ENCODE measurements at places on chromosomes 3 and 15. TPM values are rescaled to one million over a fixed set of nuclear protein-coding genes. Genes with fewer than 3 reads are reported as not detected.

DNA sequence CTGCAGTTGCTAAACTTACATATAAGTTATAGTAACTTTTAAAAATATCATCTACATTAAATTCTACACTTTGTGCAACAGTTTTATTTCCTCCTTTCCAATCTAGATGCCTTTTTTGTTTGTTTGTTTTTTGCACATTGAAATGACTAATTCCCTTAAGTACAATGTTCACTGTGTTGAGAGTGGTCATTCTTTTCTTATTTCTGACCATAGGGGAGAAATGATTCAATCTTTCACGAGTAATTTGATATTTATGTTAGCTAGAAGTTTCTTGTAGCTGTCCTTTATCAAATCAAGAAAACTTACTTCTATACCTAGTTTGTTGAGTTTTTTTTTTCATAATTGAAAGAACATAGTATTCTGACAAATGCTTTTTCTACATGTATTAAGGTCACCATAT lies 85.0 kb upstream of the CBLB start:
- no peak for DNase-seq

DNA sequence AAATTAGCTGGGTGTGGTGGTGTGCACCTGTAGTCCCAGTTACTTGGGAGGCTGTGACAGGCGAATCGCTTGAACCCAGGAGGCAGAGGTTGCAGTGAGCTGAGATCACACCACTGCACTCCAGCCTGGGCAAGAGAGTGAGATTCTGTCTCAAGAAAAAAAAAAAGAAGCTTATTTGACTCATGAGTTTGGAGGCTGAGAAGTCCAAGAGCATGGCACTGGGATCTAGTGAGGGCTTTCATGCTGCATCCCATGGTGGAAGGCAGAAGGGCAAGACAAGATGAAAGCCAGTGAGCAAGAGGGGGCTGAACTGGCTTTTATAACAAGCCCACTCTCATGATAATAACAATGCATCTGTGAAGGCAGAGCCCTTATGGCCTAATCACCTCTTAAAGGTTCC lies 33.4 kb downstream of the SEC62 start:
- DNase-seq = no peak

DNA sequence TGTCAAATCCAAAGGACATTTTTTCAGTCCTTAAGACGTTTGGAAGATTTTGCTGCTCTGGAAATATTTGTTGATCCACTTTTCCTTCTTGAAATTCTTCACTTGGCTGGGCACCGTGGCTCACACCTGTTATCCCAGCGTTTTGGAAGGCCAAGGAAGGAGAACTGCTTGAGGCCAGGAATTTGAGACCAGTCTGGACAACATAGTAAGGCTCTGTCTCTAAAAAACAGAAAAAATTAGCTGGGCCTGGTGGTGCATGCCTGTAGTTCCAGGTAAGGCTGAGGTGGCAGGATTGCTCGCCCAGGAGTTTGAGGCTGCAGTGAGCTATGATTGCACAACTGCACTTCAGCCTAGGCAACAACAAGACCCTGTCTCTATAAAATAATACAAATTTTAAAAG lies 173.9 kb upstream of the MITF start:
- no peak for DNase-seq

- peak; percentile 20 for DNase-seq
Observed at GRCh38 chr3:194084284-194084683, 51.7 kb upstream of the HES1 start.

DNA sequence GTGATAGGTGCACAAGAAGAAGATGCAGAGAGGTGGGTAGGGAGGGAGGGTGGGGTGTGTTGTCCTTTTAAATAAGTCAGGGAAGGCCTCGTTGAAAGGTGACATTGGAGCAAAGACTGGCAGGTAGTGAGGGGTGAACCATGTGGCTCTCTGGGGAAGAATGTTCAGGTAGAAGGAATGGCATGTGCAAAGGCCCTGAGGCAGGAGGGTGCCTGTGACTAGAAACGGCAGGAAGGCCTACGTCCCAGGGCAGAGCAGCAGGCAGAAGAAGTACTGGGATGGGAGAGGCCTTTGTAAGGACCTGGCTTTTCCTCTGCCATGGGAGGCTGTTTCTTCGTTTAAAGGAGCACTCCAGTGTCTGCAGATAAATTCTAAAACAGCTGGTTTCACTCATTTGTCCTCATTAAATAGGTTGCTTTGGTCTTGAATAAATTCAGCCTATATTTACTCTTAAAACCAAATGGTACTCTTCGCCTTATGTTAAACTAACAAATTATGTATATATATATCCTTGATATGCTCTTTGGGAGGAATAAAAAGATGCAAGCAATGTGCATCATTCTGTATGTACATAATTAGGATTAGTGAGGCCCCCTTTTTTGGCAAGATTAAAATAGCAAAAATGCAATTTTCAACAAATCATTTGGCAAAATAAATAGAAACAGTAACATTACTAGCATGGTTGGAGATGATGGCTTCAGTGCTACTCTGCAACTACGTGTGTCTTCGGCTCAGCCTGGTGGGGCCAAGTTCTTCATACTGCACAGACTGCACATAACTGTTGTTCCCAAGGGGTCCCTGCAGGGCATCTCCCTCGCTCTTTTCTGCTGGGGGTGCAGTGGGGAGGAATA lies 151.4 kb downstream of the KLF13 start:
- peak; percentile 1 for DNase-seq

DNA sequence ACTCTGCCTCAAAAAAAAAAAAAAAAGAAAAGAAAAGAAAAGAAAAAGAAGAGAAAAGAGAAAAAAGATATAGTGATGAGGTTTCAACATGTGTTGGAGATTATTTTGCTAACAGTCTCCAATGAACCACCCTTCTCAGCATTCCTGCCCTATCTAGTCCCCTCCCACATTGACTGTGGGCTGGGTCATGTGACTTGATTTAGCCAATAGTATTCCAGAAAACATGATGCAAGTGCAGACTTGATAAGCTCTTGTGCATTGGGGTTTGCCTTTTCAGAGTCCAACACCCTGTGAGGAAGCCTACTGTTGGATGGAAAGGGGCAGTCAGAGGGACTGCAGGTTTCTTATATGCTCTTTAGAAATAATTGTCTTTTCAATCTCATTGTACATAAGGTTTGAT lies 37.8 kb upstream of the MED12L start:
- no peak for DNase-seq

Gene ZBTB47
- total RNA-seq = 11.8 TPM

Data from left colon (tissue), 2 donors.